ENCODE measurements at places on chromosomes 2 and 18.

GRCh38 chr2:172599947-172600346 is 44.1 kb downstream of the PDK1 start:
- DNase-seq = no peak

GRCh38 chr2:120134263-120134662 is 88.9 kb downstream of the TMEM185B start:
- peak; percentile 88 for DNase-seq

DNA sequence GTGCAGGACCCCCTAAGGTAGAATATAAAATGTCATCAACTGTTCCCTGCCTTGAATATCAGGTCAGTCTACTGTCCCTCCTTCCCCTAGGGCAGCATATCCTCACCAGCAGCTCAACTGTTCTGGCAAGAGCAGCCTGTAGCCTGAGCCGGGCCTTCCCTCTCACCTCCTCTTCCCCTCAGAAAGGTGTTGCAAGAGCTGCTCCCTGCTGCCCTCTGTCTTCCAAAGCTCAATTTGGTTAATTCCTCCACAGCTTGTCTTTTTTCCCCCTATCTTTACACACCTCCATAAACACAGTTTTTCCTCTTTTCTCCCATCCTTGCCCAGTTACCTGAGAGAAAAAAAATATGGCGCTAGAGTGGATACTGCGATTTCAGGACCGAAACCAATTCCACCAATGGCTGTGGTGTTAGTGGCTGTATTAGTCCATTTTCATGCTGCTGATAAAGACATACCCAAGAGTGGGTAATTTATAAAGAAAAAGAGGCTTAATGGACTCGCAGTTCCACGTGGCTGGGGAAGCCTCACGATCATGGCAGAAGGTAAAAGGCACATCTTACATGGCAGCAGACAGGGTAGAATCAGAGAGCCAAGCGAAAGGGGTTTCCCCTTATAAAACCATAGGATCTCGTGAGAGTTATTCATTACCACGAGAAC is 184.7 kb downstream of the MREG start:
- DNase-seq = peak; percentile 40

GRCh38 chr2:119383410-119384140 is 16.8 kb downstream of the DBI start:
- no peak for DNase-seq

DNA sequence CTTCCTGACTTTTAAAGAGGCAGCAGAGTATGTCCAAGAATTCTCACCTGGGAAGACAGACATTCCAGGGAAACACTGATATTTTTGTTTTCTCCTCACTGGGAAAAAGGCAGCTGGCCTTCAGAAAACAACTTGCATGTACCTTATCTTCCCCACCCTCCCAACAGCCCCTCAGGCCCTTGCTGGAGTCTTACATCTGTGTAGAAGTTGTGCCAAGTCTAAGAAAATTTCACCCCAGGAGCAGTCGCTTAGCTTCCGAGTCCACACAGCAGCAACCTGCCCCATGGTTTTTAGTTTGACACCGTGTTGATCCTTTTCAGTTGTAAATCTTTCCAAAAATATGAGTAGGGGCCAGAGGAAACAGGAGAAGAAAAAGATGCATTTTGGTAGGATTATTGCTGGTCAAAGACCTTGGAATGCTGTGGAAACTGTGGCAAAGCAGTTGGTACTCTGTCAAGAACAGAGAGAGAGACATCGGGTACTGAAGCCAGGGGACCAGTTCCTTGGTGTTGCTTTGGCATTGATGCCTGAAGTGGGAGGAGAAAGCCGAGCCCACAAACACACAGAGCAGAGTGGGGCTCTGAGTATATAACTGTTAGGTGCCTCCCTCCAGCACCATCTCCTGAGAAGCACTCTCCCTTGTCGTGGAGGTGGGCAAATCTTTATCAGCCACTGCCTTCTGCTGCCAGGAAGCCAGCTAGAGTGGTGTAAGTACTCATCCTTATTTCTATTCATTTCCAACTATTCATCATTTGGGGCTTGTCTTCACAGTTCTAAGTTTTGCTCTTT is at the start of gene SLC14A1:
Gene SLC14A1 (plus strand): TSS at position 615 of the 789 bp plus-strand sequence. CDS start 6,140 bp downstream, outside the sequence.
- no peak for DNase-seq

DNA sequence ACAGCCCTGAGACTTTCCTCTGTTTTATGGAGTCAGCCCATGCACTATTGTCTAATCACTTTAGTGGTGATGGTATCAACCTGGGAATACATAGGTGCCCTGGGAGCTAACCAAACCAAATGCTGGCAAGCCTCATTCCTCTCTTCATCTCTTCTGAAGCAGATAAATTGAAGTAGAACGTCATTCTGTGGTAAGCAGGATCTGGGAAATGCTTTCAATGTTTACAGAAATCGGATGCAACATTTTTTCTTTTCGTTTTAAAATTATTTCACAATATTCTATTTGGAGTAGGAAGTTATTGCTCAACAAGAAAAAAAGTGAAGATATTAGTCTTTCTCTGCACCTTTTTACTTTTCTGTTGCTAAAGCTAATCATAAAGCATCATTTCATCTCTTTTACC is 114.2 kb downstream of the RBMS1 start:
- DNase-seq = peak; percentile 53

DNA sequence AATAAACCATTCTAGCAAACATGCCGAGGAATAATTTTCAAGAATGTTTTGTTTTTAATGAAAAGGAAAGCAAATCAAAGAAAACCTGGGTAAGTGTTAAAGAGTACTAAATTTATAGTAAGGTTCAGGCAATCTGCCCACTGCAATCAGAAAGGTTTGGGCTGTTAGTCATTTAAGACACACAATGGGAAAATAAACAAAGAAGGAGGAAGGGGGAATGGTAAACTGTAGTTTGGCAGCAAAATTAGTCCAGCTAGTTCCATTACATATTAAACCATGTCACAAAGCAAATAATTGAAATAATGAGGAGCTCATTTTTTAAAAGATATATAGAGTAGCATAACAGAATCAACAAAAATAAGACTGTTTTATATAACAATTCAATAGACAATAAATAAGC is 87.5 kb upstream of the COPS8 start:
- peak; percentile 20 for DNase-seq

DNA sequence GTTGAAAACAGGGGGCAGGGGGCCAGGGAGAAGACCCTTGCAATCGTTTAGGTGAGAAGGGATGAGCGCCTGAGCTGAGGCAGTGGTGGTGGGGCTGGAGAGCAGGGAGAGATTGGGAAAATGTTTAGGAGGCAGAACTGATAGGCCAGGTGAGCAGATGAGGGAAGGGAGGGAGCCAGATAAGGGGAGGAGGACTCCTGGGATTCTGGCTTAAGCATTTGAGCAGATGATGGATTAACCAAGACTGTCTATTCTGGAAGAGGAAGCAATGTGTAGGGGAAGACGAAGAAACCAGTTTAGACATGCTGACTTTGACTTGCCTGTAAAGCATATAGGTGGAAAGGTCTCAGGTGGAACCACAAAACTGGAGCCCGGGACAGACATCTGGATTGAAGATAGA is 49.9 kb upstream of the ASPRV1 start:
- DNase-seq = no peak

DNA sequence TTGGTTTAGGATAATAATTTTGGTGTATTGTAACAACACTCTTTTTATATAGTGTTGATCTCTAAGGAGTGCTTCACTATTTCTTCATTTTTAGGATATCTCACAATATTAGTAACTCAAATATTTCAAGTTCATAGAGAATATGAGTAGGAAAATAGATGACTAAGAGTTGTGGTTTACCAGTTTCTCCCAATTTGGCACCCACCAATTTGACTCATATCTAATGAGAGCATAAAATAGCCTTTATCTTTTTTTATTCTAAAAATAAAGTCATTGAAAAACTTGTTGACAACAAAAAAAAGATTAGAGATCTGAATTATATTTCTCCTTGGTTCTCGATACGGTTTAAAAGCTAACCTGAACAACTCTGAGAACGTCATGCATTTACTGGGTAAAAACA is 204.0 kb downstream of the PARD3B start:
- DNase-seq = peak; percentile 61

- DNase-seq = no peak
Measured at GRCh38 chr2:162734866-162735265, 103.7 kb downstream of the KCNH7 start.

DNA sequence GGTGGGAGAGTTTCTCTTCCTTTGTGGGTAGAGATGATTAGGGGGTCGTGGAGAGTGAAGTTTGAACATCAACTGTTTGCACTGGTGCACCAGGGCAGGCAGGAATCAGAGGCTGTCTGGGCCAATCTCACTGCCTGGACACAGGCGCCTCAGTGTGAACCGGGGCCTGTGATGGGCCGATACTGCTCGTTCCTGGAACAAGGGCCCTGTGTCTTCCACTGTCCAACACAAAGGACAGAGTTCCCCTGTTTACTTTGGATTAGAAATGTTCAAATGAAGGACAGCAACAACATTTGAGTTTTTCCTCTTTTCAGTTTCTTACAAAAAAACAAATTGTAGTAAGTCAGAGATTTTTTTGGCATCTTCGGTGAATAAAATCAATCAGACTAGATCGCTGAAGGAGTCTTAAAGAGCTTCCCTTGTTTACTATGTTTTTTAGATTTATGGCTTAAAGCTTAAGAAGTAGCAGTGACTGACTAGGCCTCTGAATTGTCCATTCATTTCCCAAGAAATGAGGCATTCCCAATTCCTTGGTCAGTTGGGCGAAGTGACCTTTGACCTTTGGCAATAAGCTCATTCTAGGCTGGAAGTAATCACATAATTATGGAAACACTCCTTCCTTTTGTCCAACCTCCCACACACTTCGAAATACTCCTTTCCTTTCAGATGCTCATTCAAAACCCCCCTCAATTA is 11.6 kb upstream of the TGFA start:
- DNase-seq = no peak

DNA sequence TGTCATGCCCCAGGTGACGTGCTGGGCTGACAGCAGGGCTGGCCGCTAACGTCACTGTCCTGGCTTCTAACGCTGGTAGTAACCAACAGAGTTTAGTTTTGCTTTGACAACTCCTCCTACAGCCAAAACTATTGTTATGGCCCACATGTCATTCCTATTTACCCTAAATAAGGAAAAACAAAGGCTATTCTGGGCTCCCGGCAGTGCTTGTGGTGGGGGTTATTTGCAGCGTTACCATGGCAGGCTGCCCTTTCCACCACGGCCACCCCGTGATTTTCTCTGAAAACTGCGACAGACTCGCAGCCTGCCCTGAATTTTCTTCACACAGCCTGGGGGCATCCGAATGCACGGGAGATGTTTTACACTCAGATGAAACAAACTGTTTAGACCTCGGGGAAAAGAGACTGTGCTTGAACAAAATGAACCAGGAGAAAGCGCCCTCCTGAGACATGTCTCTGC is 115.2 kb downstream of the FAM210A start:
- DNase-seq = peak; percentile 64

- DNase-seq = peak; percentile 44
Measured at GRCh38 chr2:42567364-42567763, 1.1 kb upstream of the MTA3 start.

DNA sequence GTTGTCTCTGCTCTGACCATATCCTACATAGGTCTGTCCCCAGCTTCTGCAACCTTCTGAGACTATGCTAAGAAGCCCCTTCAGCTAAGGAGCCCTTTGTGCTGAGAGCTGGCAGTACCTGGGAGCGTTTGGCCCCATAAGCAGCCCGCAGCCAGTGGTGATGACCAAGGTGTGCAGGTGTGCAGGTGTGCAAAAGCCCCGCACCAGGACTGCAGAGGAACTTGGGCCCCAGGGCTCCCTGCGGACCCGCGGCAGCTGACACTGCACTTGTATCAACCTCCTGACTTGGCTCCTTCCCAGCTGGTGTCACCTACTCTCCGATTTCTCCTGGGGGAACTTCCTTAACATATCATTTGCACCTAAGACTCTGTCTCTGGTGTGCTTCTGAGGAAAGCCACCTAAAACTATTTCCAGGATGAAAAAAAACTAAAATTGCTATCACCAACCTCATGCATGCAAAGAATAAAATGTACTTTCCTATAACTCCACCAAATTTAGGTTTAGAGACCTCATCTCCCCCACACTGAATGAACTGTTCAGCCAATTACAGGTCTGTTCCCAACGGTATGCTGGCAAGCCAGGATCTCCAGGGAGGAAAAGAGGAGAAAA is 16.1 kb upstream of the GNAL start:
- DNase-seq = no peak

GRCh38 chr2:88753833-88754584 is 62.5 kb downstream of the RPIA start:
- DNase-seq = peak; percentile 1

DNA sequence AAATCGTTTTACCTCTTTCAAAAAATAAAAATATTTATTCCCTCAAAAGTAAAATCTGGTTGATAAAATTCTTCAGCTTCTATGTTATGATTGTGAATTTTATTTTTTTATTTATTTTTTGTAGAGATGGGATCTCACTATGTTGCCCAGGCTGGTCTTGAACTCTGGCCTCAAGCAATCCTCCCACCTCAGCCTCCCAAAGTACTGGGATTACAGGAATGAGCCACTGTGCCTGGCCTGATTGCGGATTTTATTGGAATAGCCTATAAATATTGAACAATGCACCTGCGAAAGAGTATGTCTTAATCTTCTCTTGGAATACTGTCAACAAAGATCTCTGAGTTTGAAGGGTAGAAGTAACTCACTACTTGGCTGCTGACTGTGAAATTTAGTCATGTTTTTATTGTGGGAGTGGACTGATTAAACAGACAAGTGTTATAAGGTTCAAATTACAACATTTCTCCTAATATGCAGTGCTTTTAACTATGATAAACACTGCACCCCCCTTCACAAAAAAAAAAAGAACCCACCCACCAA is 138.0 kb downstream of the AFF3 start:
- DNase-seq = no peak

GRCh38 chr18:25516747-25517498 is 165.0 kb upstream of the ZNF521 start:
- no peak for DNase-seq

DNA sequence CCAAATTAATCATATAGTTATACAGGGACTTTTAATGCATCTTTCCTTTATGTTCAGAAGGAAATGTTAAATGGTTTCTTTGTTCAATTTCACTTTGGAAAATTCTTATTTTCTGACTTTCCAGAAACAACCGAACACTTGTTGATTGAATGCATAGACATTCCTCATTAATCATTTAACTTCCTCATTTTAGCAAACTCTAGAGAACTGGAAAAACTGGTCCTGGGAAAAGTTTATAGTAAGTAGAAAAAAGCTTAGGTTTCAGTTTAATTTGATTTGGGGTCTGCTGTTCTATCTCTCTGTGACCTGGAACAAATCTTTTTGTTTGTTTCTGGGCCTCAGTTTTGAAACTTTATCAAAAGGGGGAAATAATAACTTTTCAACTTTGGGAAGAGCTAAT is 320.4 kb downstream of the CMPK2 start:
- DNase-seq = no peak

- peak; percentile 3 for DNase-seq
Measured at GRCh38 chr2:227703961-227704360, 13.9 kb downstream of the SLC19A3 start.

GRCh38 chr2:1011006-1011405 is 60.4 kb downstream of the SNTG2 start:
- DNase-seq = no peak

- no peak for DNase-seq
Measured at GRCh38 chr2:39091543-39091942, 29.3 kb downstream of the SOS1 start.

Measured in AG08395 (cell line).